ENCODE measurements at places on chromosomes 1 and 21.

- DNase-seq = no peak
Measured at GRCh38 chr1:185696422-185697150, 37.6 kb upstream of the HMCN1 start.

DNA sequence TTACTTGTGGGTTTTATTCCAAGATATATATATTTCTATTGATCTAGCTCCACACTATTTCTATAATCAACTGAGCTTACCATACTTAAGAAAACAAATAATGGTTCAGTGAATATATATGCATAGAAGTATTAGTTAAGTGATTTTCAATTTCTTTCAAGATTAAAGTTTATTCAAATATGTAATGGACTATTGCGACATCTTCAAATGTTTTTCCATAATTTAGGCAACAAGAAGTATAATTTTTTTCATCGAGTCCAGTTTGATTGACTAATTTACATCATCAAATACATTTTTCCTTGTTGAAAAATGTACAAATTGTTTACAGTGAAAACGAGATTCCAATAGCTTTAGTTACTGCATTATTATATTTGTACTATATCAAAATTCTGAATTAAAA, 528.6 kb downstream of the PTPRC start:
- DNase-seq = no peak

DNA sequence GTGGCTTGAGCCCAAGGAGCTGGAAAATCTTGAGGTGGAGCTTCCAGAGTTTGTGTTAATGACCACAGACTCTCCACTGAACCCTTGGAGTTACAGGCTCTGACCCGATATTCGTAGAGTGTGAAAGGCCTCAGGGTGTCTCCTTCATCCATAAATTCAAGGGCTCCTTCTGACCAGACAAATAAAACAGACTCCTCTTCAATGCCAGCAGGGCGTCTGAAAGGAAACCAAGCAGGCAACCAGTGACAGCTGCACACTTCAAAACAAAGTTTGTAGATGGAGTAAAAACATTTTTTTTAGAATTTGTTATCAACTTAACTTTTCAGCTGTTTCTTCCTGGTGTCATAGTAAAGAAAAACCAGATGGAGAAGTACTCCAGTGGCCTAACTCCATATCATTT, 161.1 kb downstream of the KCTD3 start:
- DNase-seq = no peak

GRCh38 chr1:33388805-33389771, 41.8 kb downstream of the PHC2 start:
- DNase-seq = no peak

DNA sequence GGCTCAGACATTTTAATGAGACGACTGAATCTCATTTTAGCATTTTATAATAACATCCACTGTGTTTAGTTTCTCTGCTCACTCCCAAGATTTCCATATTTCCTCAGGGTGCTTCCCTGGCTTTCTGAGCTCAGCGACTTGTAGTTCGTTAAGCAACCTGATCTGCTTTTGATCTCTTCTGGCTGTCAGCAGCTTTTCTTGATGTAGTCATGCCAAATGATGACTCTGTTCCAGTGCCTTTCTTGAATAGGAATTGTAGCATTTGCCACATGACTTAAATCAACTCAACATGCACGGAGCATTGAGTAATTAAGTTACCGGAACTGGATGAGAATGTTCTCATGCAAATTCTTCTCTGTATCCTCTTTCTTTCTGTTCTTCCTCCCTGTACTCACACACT, 246.1 kb downstream of the FMN2 start:
- DNase-seq = no peak

DNA sequence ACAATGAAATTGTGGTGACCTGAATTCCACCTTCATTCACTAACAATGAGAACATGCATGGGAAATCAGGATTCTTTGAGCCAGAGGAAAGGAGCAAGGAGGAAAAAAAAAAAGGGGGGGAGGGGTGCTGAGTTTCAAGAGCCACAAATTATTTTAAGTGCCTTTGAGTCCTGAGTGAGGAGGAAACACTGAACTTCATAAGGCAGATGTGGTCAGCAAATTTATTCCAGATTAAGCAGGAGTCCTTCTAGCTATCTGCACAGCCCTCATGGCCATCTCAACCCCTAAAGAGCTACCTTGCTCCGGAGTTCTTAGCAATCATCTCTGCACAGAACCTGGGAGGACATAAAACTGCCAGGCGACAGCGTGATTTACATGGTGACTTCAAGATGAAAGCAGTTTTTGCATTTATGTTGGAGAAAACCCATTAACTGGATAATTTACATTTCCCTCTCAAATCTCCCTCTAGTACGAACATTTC, 21.7 kb downstream of the ASTN1 start:
- no peak for DNase-seq

- no peak for DNase-seq
Measured at GRCh38 chr1:198907423-198907746, 268.5 kb downstream of the PTPRC start.

DNA sequence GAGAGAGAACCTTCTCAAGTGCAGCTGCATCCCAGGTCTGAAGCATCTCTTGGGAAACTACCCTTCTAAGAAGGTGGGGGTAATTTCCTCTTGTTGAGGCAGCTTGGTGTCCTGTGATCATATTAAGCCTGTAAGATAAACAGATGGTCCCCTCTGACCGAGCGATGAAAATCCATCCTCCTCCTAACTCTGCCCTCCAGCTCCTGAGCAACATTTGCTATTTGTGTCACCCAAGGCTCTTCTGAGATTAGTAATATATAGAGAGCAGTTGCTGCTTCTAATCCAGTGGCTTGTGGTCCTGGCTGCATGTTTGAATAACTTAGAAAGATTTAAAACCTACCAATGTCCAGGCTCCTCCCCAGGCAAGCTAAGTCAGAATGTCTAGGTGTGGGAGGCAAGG, 123.7 kb downstream of the DISC1 start:
- no peak for DNase-seq

DNA sequence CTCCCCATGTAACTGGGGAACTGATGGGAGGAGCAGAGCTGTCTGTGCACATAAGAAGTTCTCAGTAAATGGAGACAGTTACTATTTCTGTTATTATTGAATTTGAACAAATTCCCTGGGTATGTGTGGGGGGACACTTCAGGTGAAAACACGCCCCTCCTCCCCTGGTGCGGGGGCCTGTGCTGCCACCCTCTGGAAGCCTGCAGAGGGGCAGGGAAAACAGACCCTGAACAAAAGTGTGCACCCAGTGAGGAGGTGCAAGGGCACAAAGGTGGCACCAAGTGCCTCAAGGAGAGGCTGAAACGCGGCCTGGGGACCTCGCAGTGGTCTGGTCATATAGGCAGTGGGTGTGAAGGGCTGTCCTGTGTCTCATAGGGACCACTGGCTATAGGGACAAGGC, 18.2 kb upstream of the NADK start:
- no peak for DNase-seq

All from activated naive CD4-positive, alpha-beta T cell (primary cell).